Spinal cord (tissue), 10 donors: ENCODE measurements at places on chromosomes 4 and X.

GRCh38 chrX:47170861-47171692, 22.6 kb upstream of the UBA1 start:
- no peak overlapping the region for H3K27ac ChIP-seq
- H3K4me3 ChIP-seq, result no peak overlapping the region
- DNase-seq, result no peak
- peaks cover 42% of the 10 kb centered on the region for H3K27me3 ChIP-seq
- peaks cover 72% of the 10 kb centered on the region for H3K36me3 ChIP-seq

GRCh38 chr4:166252487-166253402, 379.7 kb downstream of the TLL1 start:
- H3K27me3 ChIP-seq, result no peaks in the 10 kb centered on the region
- H3K4me1 ChIP-seq, result no peaks in the 10 kb centered on the region
- no peak overlapping the region for H3K4me3 ChIP-seq
- no peak for DNase-seq
- H3K27ac ChIP-seq, result no peak overlapping the region

GRCh38 chrX:132219343-132219768, at the start of gene RAP2C:
TSS of gene RAP2C (minus strand) at chrX:132219447. CDS start at chrX:132217268, 2,179 bp downstream.
- H3K27ac ChIP-seq, result peak within 1 kb of the TSS; percentile 90
- no peaks in the 10 kb centered on the region for H3K36me3 ChIP-seq
- H3K4me3 ChIP-seq, result peak within 1 kb of the TSS; percentile 64
- H3K27me3 ChIP-seq, result peaks cover 6% of the 10 kb centered on the region

GRCh38 chr4:159210975-159211374, 108.1 kb downstream of the RAPGEF2 start:
- no peak overlapping the region for H3K27ac ChIP-seq
- no peaks in the 10 kb centered on the region for H3K4me1 ChIP-seq
- DNase-seq, result no peak
- no peaks in the 10 kb centered on the region for H3K36me3 ChIP-seq
- H3K27me3 ChIP-seq, result no peaks in the 10 kb centered on the region

- no peaks in the 10 kb centered on the region for H3K27me3 ChIP-seq
- H3K36me3 ChIP-seq, result peaks cover 5% of the 10 kb centered on the region
- DNase-seq, result no peak
- H3K27ac ChIP-seq, result no peak overlapping the region
- peaks cover 6% of the 10 kb centered on the region for H3K4me1 ChIP-seq
Measured at GRCh38 chr4:146182443-146182842, 6.9 kb downstream of the LSM6 start.

- no peak overlapping the region for H3K4me3 ChIP-seq
- no peak overlapping the region for H3K27ac ChIP-seq
- H3K4me1 ChIP-seq, result no peaks in the 10 kb centered on the region
- H3K36me3 ChIP-seq, result no peaks in the 10 kb centered on the region
Measured at GRCh38 chr4:121599049-121599448, 97.7 kb downstream of the ANXA5 start.

DNA sequence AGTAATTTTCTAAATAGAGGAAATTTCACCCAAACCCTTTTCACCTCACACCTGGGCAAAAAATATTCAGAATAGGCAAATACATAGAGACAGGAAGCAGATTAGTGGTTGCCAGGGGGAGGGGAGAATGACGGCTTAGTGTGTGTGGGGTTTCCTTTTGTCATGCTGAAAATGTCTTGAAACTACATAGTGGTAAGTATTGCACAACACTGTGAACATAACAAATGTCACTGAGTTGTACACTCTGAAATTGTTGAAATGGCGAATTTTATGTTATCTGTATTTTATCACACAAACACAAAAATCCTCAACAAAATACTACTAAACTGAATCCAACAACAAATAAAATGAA, 60.7 kb upstream of the PLAC1 start:
- no peak overlapping the region for H3K27ac ChIP-seq
- no peak for DNase-seq
- no peaks in the 10 kb centered on the region for H3K27me3 ChIP-seq
- no peak overlapping the region for H3K4me3 ChIP-seq
- H3K4me1 ChIP-seq, result peaks cover 5% of the 10 kb centered on the region

DNA sequence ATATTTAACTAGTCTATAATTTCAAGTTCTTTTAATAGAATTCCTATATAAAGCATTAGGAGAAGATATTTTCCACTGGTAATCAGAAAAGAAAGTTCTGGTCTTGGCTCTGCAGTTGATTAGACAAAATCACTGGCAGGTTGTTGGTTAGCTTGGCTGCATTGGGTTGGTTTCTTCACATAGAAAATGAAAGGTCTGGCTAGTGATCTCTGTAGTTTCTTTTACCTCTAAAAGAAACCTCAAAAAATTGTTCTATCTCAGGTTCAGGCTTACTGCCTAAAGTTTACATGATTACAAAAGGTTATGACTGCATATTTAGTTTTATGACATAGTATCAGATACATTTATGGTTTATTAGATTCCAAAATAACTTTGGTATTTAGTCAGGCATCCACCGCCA, 95.8 kb upstream of the NAP1L5 start:
- H3K4me1 ChIP-seq, result no peaks in the 10 kb centered on the region
- no peak overlapping the region for H3K27ac ChIP-seq
